ENCODE measurements at places on chromosomes 3 and 15.

DNA sequence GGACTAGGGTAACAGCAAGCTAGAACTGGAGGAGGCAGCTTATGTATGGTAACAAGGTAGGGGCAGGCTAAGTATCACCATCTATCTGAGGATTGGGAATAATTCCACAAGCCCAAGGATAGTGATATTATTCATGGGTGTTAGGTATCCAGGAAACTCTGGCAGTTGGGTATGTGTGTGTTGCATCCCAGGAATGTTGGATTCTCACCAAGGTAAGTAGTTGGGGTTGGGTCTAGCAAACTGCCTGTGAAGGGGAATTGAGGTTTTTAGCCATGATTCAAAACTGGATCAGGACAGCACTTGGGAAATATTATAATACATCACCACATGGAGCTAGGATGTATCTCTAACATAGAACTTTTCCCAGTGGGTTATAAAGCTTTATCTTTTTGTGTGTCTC is 626.4 kb upstream of the GOLIM4 start:
- DNase-seq: no peak

DNA sequence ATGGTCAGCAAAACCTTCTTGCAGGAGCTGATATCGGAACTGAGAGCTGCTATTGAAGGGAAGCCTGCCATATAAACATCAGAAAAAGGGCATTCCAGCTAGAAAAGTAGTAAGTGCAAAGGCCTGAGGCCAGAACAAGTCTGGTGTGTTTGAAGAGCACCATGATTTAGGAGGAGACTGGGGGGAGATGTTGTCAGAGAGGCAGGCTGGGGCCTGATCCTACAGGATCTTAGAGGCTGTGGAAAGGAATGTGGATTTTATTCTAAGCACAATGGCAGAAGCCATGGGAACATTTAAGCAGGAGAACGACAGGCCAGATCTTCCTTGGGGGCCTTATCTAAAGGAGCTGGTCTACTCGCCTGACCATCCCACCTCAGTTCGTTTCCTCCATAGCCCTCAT is 5.1 kb upstream of the MUC13 start:
- DNase-seq: no peak

- DNase-seq: no peak
Observed at GRCh38 chr15:85639752-85640381, 154.9 kb downstream of the KLHL25 start.

DNA sequence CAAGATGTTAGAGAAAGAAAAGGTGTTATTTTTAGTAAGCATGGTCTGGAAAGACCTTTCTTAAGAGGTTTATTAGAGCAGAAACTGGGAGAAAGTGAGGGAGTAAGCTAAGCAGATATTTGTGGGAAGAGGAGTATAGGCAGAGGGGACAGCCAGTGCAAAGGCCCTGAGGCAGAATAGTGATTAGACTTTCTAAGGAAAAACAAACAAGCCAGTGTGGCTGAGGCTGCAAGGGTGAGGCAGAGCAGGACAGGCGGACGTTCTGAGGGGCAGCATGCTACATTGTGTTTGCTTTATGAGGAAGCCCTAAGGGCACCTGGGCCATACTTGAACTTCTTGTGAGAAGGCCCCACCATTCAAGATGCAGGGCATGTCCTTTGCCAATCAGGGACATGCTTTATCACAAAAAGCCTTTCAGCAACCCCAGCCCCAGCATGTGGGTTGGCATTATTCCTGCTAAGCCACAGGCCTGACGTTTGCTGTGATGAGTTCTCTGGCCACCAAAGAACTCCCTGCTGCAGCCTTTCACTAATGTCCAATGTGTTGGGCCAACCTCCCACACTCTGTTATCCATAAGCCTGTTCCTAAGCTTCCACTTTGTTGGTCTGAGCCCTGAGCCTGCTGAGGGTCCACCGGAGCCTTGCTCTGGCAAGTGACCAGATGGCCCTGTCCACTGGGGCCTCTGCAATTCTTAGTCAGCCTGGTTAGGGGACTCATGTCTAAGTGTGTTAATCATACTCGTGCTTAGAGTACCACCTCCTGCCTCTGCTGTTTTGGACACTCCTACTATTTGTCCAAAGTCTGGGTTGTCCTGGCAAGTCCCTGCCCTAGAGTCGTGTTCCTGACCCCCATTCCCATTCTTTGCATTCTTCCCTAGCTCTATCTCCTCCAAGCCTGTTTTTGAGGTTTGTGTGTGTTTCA is 209.9 kb upstream of the CTNNB1 start:
- DNase-seq: no peak

- DNase-seq: no peak
Observed at GRCh38 chr3:139538733-139539132, 809 bp downstream of the RBP1 start.

GRCh38 chr3:143298886-143299535 is 179.4 kb downstream of the CHST2 start:
- DNase-seq: peak; percentile 9
